ENCODE measurements at places on chromosomes 4 and X.

- peak; percentile 1 for DNase-seq
Measured at GRCh38 chrX:155027509-155028066, 944 bp downstream of the FUNDC2 start.

DNA sequence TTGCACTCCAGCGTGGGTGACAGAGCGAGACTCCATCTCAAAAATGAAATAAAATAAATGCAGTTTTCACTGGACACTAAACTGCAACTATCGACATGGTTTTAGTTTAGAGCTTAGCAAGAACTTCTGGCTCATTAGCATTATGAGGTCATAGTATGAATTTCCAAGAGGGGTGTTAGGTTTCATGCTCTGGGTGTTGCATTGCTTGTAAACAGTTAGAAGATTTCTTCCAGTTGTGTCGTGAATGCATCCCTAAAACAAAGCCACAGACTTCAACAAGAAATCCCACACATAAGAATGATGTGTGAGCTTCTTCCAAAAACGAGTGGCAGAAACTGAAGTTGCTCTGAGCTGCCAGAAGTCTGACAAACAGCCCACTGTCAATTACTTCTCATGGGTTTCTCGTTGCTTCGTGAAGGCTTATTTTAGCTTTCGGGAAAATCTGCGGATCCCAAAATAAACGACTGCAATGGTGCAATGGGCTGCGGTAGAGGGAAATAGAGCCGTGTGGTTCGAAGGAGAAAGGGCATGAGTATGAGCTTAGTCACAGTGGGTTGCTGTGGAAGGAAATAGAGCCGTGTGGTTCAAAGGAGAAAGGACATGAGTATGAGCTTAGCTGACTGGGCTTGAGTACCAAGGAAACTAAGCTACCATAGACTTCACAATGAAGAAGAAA is 354.9 kb downstream of the DHRSX start:
- no peak for DNase-seq

GRCh38 chr4:32485956-32486355 is 1765.8 kb downstream of the PCDH7 start:
- DNase-seq = no peak

DNA sequence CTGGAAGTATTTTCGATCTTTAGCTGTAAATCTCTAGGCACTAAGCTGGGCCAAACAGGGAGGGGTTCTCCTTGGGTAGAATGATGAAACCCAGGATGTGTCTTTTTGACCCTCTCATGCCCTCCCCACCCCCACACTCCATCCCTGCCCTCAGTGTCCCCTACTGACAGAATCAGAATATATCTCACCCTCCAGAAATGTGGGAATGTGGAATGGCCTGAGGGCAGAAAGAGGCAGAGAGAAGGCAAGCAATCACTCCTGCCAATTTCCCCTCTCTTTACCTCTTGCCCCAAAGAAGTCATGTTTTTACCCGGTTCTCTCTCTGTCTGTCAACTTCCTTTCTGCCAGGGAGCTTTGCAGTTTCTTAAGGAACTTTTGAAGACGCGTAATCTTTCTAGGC is 34.4 kb downstream of the RAP2C start:
- no peak for DNase-seq

DNA sequence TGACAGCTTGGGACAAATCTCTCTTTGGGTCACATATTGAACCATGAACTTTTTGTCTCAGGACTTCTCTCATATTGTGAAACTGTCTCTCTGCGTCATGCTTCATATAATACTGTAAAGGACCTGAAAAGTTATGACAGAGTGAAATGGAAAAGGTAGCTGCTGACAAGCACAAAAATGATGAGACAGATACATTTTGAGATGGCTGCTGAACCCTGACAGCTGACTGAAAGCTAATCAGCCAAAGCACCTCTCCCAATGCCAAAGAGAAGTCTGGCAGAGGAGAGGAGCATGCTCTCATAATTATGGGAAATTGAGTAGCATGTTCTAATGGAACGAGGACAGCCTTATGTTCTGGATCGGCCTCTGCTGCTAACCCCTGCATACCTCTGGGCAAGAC is 873.4 kb upstream of the ADGRL3 start:
- no peak for DNase-seq

DNA sequence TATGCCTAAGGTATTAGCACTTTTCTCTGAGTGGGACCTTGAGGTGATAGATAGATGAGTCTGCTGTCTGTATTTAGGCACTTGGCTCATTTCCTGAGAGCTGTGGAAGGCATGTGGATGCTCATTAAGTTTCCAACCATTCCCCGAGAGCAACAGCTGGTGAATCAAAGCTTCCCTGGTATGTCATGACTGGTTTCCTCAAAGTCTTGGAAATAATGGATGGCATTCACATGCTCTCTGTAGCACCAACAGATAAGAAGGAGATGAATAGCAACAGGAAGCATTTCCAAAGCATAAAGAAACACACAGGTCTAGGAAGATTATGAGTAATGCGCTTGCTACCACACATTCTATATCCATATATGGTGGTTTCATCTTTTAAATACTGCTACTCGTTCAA is 118.3 kb upstream of the ETNPPL start:
- DNase-seq = no peak

GRCh38 chr4:190017357-190018200 is 9.5 kb downstream of the FRG2 start:
- DNase-seq = no peak

DNA sequence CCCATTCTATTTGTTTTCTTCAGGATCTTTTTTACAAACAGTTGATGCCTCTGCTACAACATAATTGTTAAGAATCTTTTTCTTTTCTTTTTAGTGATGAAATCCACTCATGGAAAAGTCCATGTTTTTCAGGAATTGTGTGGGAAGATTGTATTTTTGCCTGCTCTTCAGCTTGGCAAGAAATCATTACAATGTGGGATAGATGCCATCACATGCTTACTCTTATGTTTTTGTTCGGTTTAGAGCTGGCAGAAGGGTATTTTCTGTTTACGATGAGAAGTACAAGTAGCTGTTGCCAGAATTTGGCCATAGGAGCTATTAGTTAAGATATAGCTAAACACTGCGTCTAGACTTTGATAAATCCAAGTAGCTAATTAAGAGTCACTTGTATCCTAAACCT is 2585.3 kb downstream of the ARAP2 start:
- DNase-seq = no peak

GRCh38 chr4:113248320-113248719 is 198.9 kb downstream of the ANK2 start:
- DNase-seq = no peak

DNA sequence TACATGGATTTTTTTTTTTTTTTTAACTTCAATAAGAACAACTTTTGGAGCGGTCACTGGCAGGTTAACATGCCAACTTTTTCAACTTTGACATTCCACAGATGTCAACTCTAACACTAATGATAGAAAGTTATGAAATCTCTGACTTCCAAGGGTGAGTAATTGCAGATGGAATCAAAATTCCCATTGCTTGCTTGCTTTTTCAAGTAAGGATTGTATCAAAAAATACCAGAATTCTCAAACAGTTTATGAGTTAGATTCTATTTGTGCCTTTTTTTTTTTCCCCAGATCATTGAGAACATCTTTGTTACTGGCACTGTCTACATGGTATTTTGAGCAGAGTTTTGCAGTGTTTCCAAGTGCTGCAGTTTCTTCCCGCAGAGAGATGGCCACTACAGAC is 50.3 kb upstream of the OTUD4 start:
- DNase-seq = no peak

GRCh38 chrX:11778230-11778629 is 20.2 kb downstream of the MSL3 start:
- DNase-seq = no peak

DNA sequence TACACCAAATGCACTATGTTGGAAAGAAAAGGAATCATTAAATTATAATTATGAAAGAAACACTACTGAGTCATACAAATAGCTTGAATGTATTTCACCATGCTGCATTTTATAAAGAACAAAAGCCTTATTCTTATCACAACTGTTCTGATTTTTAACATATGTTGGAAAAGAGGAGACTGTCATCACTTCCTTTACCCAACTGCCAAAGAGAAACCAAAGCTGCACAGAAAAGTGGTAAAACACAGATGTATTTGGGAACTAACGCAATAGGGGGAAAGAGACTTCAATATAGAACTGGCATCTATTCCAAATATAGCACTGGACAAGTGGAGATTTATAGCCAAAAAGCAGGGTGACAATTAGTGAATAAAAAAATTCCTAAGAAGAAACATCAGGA is 181.0 kb downstream of the SPANXN3 start:
- no peak for DNase-seq

DNA sequence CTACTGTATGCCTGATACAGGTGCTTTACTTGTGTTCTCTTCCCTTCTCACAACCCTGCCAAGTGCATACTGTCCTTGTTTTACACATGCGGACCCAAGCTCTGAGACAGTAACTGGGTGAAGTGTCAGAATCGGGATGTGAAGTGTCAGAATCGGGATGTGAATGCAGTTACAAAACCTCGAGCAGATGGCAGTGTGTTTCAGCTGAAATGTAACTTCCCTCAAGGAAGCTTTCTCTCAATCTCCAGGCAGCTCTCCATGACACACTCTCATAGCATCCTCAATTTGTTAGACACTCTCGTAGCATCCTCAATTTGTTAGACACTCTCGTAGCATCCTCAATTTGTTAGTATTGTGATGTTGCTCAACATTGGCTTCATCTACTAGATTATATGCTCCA is 1.1 kb upstream of the HPSE start:
- DNase-seq = no peak

GRCh38 chrX:45714866-45715265 is 514.2 kb upstream of the DIPK2B start:
- DNase-seq = peak; percentile 6

- DNase-seq = no peak
Measured at GRCh38 chr4:88621763-88622327, 29.6 kb downstream of the HERC3 start.

GRCh38 chr4:173883821-173884220 is 353.8 kb upstream of the HAND2 start:
- DNase-seq = no peak

DNA sequence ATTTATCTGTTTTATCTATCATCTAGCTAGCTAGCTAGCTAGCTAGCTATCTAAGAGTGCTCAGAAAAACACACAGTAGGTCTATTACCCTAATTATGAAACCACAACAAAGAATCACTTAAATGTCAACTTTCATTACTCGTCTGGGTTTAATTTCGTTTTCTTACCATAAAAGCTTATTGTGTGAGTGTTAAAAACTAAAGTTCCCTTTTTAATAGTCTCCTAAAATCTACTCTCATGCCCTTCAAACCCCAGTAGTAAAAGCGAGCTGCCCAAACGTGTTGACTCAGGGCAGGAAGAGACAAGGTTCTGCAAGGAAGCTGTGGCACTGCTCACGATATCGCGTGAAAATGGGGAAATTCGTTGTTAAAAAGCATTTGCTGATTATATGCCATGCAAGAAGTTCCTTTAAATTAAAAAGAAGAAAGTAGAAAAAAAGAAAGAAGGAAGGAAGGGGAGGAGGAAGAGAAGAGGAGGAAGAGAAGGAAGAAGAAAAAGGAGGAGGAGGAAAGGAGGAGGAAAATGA is 595 bp downstream of the MBNL3 start:
- peak; percentile 30 for DNase-seq
